Activated CD4-positive, alpha-beta T cell treated with anti-CD3 and anti-CD28 coated beads, Interleukin-2, amount 10 ng/mL, durations not matched to agents 24 days and 14 days (primary cell): ENCODE measurements at places on chromosomes 6 and 20.

GRCh38 chr6:44457596-44457995, 70.1 kb downstream of the CDC5L start:
- no peak for DNase-seq

DNA sequence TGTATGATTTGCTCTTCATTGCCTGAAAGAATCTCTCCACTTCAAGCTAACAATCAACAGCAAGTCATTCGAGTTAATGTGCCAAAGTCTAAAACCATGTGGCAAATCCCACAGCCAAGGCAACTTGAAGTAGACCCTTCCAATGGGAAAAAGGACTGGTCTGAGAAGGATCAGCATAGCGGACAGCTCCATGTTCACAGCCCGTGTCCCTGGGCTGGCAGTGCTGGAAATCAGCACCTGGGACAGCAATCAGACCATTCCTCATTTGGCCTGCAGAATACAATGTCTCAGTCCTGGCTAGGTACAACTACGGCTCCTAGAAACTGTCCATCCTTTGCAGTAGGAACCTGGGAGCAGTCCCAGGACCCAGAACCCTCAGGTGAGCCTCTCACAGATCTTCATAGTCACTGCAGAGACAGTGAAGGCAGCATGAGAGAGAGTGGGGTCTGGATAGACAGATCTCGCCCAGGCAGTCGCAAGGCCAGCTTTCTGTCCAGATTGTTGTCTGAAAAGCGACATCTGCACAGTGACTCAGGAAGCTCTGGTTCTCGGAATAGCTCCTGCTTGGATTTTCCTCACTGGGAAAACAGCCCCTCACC, 1.1 kb downstream of the GJA10 start:
- peak; percentile 65 for DNase-seq

DNA sequence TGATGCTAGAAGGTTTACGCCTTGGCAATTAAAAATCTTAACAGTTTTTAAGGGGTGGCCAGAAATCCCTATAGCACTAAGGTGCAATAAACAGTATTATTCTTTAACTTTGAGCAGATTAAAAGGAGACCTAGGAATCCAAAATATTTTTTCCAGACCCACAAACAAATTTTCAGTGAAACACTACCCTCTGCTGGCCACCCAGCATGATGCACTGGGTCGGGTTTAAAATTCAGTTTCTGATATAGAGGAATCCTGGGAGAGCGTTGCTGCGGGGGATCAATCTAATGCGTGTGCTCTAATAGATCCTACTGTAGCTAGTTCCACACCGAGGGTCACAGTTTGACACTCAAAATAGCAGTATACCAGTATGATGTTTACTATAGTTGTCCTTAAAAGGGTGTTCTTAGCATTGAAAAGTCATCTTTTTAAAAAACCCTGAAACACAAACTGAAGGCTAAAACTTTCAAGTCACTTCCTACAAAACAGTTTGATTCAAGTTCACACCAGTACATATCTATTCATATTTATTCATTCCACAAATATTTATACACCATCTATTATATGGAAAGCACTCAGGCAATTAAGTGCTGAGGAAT, 10.2 kb downstream of the UBE3D start:
- peak; percentile 81 for DNase-seq

GRCh38 chr20:23632711-23633573, 4.8 kb downstream of the CST3 start:
- DNase-seq, result no peak

DNA sequence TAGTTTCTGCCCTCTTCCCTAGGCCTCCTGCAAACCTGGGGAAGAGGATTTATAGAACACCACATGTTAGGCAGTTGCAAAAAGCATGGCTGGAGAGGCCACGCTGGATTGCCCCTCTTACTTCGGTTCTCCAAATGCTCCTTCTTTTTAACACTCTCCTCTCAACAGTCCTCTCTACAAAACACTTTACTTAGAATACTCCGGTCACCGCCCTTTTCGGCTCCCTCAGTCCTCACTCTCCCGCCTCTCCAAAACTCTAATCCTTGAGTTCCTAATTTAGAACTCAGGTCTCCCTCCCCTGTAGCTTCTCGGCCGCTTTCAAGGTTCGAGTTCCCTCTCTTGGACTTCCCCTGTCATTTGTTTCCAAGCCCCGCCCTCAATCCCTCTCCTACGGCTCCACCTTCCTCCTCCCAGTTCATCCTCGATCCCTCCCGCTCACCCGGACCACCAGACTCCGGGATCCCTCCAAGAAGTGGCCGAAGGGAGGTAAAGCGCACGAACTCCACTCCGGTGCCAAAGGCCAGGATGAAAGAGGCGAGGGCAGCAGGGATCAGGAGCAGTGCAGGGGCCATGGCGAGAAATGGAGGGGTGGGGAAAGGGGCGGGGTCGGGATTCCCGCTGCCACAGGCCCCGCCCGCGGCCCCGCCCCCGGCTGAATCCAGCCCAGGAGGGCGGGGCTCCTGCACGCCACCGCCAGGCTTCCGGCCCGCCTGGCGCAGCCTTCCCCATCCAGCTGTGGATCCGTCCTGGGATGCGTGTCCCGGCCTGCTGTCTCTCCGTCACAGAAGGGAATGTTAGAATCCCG, at the start of gene NRM:
NRM (minus strand) TSS at position 582 of the 805 bp plus-strand sequence; CDS start at position 572, 10 bp downstream.
- DNase-seq, result peak; percentile 93

DNA sequence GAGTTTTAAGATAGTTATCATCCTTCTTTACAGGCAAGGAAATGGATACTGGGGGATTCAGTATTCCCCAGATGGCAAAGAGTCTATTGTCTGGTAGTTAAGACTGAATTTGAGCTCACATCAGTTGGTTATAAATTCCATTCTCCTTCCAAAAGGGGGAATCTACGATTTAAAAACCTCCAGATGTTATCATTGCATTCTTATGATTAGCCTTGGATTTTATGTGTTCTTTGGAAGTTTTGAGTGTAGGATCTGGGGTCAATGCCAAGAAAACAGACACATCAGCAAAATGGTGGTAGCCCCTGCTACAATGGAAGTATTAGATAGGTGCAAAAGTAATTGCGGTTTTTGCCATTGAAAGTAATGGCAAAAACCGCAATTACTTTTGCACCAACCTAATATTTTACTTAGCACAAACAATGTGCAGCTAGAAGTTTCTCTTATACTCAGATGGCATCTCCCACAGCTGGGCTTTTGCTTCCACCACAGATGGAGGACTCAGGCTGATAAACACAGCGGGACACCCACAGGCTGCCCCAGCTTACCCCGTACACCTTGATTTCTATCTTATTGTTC, 168.2 kb upstream of the RIN2 start:
- no peak for DNase-seq

DNA sequence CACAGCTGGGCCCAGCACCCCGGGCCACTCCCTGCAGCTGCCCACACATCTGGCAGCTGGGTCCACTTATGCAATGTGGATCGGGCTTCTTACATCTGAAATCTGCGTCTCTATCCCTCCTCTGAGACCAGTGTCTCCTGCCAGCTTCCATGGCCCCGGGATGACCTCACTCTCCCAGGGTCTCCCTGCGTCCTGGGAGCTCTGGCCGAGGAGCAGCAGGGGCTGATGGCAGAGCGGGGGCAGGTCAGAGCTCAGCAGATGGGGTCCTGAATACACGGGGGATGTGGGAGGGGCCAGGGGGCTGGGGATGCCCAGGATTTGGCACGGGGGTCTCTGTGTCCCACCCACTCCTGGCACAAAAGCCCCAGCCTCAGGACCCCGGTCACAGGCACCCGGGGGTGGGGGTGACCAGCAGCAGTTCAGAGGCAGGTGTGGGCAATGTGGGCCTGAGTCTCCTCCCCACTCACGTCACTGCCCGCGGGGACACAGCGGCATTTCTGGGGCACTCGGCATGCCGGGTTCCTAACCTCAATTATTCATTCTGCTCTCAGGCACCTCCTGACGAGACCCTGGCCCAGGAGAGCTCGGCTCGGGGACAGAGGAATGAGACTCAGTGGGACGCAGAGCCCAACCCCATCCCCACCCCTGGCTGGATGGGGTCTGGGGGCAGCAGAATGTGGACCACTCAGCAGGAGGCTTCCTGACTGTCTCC, 16.4 kb downstream of the CHRNA4 start:
- DNase-seq, result no peak

- DNase-seq, result peak; percentile 73
Observed at GRCh38 chr6:139126255-139126654, 8.6 kb upstream of the HECA start.

GRCh38 chr6:164286011-164286410, 871.5 kb downstream of the QKI start:
- no peak for DNase-seq

- peak; percentile 61 for DNase-seq
Observed at GRCh38 chr6:1312203-1312472, 240 bp downstream of the FOXQ1 start.

DNA sequence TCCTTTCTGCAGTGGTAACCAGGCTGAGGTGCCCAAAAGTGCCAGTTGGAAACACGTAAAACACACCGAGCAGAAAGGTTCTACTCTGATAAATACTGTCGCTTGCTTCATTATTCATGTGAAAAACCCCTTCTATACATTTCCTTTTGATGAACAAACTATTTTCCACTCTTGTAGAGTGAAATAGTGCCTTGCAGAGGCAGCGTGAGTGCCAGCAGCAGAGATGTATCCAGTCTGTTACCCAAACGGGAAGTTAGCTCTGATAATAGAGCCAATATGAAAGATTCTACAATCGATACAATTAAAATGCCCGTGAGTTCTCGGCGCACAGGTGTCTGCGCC, 1.5 kb downstream of the ZBTB46 start:
- DNase-seq, result no peak

GRCh38 chr20:38631155-38632022, 29.8 kb downstream of the ARHGAP40 start:
- DNase-seq, result no peak

GRCh38 chr6:25692472-25692871, 40.5 kb downstream of the SCGN start:
- no peak for DNase-seq

DNA sequence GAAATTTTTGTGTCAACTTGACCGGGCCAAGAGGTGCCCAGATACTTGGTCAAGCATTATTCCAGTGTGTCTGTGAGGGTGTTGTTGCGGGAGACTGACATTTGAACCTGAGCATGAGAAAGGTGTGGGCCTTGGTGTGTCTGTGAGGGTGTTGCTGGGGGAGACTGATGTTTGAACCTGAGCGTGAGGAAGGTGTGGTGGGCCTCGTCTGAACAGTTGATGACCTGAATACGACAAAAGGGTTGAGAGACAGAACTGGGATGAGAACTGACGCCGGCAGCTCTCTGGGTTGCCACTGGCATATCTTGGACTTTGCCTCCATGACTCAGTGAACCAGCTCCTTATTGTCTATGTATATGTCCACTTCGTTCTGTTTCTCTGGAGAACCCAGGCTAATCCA, 240.5 kb downstream of the ERMARD start:
- no peak for DNase-seq

- no peak for DNase-seq
Observed at GRCh38 chr6:91664327-91664959, 1077.6 kb upstream of the MAP3K7 start.

- DNase-seq, result no peak
Observed at GRCh38 chr20:44891826-44892225, 6.3 kb downstream of the YWHAB start.

- no peak for DNase-seq
Observed at GRCh38 chr6:161850562-161850961, 576.7 kb upstream of the AGPAT4 start.

DNA sequence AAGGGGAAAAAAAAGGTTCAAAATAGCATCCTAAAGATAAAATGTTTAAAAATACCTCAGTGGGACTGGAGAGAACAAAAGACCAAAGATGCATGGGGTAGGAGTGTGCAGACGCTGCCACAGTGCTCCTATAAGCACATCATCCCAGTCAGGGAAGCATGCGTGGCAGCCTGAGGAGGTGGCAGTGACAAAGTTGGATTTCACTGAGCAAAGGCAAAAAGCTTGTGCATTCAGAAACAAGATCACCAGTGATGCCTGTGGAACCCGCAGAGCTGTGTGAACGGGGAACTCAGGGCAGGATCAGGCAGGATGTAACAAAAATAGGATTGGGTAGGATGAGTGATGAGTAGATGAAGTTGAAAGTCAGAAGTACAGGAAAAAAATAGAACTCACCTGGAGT, 116.1 kb downstream of the RIMS1 start:
- no peak for DNase-seq

GRCh38 chr20:63658749-63659187, 656 bp downstream of the RTEL1 start:
- no peak for DNase-seq

GRCh38 chr6:126657561-126658175, 317.8 kb downstream of the CENPW start:
- DNase-seq, result no peak

GRCh38 chr6:41204156-41204555, 3.2 kb upstream of the TREML2 start:
- DNase-seq, result no peak

DNA sequence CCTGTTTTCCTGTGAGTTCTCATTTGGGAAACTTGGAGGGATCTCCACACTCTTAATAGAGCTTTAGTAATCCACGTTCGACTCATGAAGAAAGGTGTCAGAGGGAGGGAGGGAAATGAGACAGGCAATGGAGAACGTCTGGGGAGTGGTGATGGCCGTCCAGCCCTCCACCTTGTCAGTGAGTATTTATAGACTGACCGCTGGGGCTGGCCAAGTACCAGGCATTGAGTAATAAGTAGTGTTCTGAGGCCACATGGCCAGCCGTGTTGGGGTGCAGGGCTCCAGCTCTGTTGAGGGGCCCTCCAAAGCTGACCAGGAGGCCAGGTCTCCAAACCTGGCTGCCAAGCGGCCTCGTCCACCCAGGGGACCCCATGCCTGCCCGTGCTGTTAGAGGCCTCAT, 11.3 kb upstream of the DSN1 start:
- DNase-seq, result no peak

- peak; percentile 93 for DNase-seq
Observed at GRCh38 chr6:32415521-32416019, 8.6 kb upstream of the BTNL2 start.

GRCh38 chr20:10848810-10849370, 175.1 kb upstream of the JAG1 start:
- no peak for DNase-seq

DNA sequence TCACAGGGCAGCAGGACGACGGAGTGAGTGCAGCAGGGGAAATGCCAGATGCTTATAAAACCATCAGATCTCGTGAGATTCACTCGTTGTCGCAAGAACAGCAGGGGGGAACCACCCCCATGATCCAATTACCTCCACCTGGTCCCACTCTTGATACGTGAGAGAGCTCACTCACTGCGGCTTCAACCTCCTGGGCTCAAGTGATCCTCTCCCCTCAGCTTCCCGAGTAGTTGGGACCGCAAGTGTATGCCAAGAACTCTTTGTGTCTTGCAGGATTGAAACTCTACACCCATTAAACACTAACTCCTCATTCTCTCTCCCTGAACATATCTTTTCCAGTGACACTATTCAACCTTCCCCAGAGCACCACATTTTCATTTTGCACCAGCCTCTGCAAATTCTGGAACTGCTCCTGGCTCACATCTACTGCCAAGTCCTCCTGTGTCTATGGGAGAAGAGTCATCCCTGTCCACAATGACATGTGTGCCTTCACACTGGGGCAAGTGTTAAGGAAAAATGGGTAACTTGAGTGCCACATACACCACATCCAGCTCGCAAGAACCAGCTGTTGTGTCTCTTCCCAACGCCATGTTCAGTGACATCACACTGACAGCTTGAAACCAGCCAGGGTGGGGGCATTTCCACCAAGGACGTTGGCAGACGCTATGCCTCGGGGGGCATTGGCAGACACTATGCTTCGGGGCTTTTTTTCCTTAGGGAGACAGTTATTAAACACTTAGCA, 14.7 kb upstream of the TAF4 start:
- DNase-seq, result no peak

GRCh38 chr20:7291323-7291943, 523.9 kb downstream of the BMP2 start:
- no peak for DNase-seq

- DNase-seq, result no peak
Observed at GRCh38 chr6:42333612-42334011, 116.0 kb upstream of the MRPS10 start.

- peak; percentile 78 for DNase-seq
Observed at GRCh38 chr6:149990661-149991471, 27.1 kb downstream of the ULBP1 start.
